M059J (cell line): ENCODE measurements at places on chromosomes 4 and X. TPM values are rescaled to one million over a fixed set of nuclear protein-coding genes. Genes with fewer than 3 reads are reported as not detected.

- DNase-seq = no peak
Measured at GRCh38 chrX:26586570-26586969, 370.6 kb downstream of the MAGEB5 start.

- DNase-seq = no peak
Measured at GRCh38 chrX:139931646-139932072, 1.2 kb downstream of the ATP11C start.

GRCh38 chr4:26213317-26213716 is 107.5 kb upstream of the RBPJ start:
- peak; percentile 54 for DNase-seq

DNA sequence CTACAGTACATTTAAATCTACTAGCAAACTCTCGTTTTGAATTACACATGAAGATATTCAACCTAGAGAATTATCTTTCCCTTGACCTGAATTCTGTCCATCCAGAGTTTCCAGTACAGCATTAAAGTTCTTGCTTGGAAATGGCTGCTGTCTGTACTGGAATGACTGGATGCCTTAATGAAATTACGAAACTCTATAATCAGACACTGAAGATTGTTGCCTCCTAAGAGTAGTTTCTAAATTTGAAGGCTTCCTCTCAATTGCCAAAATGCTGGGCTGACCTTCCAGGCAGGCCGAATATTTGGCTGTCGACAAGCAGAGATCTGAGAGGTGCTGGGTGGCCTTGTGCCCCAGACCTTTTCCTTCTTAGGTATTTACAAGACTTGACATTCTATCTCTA is 215.1 kb upstream of the GPC4 start:
- no peak for DNase-seq

GRCh38 chr4:184011826-184012380 is 106.8 kb downstream of the STOX2 start:
- no peak for DNase-seq

TMPRSS11E gene
- not detected in 2 replicates for total RNA-seq

DNA sequence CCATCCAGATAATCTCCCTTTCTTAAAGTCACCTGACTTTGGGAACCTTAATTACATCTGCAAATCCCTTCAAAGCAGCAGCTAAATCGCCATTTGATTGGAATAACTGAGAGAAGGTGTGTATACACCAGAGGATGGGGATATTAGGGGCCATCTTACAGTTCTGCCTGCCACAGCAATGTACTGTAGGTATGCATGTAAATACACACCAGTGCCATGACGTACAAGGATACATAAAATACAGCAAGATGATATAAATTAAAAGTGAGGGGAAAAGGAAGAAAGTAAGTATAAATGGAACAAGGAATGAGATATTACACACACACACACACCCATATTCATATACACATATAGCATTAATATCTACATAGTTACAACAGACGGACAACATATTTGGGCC is 81.2 kb downstream of the CBR4 start:
- no peak for DNase-seq

TEX11 gene
- total RNA-seq = not detected in 2 replicates

CNKSR2 gene
- not detected in 2 replicates for total RNA-seq

HSFX1 gene
- total RNA-seq = 0.42 and 0.59 TPM in 2 replicates

MAGEA12 gene
- total RNA-seq = 13.4 and 15.5 TPM in 2 replicates

- peak; percentile 2 for DNase-seq
Measured at GRCh38 chr4:151644622-151645021, 116.2 kb downstream of the GATB start.

DNA sequence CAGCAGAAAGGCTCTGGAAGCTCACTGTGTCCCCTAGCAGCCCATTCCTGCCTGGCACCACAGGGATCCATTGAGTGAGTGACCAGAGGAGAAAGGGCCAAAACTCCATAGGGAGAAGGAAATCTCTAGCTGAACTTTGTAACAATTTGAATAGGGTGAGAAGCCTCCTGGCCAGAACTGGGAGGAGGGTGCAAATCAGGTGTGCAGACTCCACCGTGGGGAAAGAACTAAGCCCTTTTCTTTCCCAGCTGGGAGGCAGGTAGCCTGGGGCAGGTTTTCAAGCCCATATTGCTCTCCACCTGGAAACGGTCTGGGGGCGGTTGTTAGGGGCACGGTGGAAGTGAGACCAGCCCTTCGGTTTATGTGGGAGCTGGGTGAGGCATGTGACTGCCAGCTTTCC is 227.2 kb downstream of the SNCA start:
- DNase-seq = no peak

TBC1D8B gene
- total RNA-seq = 5.1 and 9.5 TPM in 2 replicates

PCDH10 gene
- total RNA-seq = 5.3 and 7.9 TPM in 2 replicates

DRP2 gene
- 0.42 and 0.44 TPM in 2 replicates for total RNA-seq

ZFP42 gene
- total RNA-seq = 0.07 TPM in 1 of 2 replicates, not detected in the other

FHDC1 gene
- total RNA-seq = 0.39 and 0.76 TPM in 2 replicates

DNA sequence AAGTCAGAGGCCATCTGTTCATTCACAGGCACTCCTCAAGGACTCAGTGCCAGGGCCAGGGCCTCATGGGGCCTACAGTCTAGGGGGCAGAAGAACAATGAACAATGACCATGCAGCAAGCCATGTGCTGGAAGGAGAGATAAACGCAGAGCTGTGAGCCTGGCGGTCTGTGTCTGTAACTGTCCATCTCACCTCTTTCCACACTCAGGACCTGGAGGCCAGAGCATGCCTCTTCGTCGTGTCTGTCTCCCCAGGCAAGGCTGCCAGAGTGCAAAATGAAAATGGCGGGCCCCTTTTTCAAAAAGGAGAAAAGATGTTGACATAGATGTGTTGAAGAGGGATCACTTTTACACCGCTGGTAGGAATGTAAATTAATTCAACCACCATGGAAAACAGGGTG is 78.5 kb downstream of the MSX1 start:
- no peak for DNase-seq
